ELR (cell line): ENCODE measurements at places on chromosomes 2 and 18.
A peak's percentile ranks its signal among the peaks of the same experiment; 100 is the strongest.

- DNase-seq = no peak
Observed at GRCh38 chr2:67991456-67991855, 71.3 kb downstream of the C1D start.

DNA sequence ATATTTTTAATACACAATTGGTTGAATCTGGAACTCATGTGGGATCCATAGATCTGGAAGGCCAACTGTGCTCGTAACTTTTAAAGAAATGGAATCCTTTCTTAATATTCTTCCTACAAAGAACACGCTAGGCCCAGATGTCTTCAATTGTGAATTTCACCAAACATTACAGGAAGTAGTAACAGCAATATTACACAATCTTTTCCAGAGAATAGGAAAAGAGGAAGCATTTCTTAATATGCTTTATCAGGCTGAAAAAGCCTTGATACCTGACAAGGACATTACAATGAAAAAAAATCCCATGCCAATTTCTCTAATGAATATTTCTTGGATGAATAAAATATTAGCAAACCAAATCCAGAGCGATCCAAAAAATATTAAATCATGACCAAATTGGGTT is 80.3 kb upstream of the HAAO start:
- no peak for DNase-seq

DNA sequence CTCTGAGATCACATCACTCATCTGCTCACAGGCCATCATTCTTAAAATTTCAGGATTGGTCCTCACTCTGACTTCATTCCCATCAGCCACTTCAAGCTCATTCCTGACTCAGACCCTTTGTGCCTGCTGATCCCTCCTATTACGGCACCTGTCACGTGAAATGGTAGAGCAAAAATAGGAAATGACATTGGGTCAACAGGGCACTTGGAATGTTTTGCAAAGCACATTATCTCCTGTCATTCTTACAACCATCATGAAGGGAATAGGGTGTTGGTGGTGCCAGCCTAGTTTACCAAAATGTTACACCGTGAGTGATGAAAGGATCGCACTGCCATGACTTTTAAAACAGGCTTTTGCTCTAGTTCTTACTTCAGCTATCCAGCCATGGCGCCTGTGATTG is 61.1 kb downstream of the EIF5B start:
- DNase-seq = no peak

GRCh38 chr2:236768393-236769140 is 198.9 kb downstream of the ACKR3 start:
- peak; percentile 21 for DNase-seq

GRCh38 chr18:2536063-2536462 is 35.2 kb downstream of the METTL4 start:
- DNase-seq = no peak

GRCh38 chr2:241868661-241869081 is 858 bp upstream of the RTP5 start:
- DNase-seq = no peak

DNA sequence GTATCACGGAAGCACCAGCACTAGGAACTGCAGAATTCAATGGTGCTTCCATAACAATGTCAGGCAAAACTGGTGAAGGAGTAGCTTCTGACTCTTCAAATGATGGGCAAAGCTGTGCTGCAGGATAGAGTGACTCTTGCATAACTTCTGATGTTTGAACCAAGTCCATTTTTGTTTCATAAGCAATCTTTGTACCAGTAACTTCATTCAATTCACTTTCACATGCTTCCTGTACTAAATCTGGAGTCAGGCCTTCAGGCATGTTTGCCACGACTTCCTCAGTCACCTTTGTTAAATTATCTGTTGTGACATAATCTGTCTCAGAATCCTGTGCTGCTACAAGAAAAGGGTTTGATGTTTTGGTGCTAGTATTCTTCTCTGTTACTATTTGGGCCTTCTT is 24.0 kb downstream of the RTN4 start:
- no peak for DNase-seq

DNA sequence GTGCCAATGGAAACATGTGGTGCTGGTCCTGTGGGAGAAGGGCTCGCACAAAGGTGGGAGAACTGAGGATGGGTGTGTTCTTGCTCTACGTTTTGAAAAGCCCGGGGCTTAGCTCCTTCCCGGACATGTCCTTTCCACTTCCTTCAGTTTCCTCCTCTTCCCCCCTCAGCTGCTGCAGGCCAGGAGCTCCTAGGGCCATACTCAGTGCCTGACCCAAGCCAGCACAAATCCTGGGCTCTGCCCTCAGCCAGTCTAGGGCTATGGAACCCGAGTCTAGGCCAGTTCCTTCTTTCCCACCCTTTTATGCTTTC is 1.4 kb upstream of the SIX2 start:
- no peak for DNase-seq

GRCh38 chr2:17754773-17755425 is 961 bp downstream of the GEN1 start:
- DNase-seq = peak; percentile 35

DNA sequence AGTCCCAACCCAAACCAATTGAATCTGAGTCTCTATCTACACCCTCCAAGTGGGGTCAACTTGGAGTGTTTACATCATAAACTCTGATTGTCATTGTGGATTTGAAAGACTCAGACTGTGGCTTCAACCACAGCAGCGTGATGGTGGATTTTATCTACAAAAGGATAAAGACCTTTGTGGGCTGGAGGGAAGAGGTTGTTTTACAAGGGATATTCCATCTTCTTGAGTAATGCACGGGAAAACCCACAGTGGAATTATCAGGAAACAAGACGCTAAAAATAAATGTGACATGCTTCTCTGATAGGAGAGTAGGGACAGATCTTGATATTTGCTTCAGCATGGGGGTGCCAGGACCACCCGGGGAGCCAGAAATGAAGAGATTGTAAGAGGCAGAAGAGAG is 93.5 kb downstream of the LPIN1 start:
- DNase-seq = no peak

- peak; percentile 44 for DNase-seq
Observed at GRCh38 chr2:188291142-188291616, 495 bp upstream of the GULP1 start.

- no peak for DNase-seq
Observed at GRCh38 chr2:55720417-55720816, 26.8 kb upstream of the PNPT1 start.

GRCh38 chr2:27071990-27072830 is 756 bp upstream of the OST4 start:
- DNase-seq = no peak

DNA sequence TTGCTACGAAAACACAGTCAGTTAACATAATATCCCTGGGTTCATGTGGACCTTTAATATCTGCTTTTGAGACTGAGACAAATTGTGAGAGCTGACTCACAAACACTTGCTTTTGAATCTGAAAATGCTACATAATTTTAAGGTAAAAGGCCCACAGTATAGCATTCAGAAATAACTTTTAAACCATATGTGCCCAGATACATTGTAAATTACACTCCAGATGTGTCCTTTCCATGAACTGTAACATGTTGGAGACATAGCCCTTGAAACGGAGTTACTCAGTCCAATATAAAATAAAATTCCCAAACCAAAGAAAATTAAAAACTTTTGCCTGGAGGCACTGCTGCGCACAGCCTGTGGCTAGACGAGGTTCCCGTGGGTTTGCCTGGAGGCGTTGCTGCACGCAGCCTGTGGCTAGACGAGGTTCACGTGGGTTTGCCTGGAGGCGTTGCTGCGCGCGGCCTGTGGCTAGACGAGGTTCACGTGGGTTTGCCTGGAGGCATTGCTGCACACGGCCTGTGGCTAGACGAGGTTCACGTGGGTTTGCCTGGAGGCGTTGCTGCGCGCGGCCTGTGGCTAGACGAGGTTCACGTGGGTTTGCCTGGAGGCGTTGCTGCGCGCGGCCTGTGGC is 131.9 kb upstream of the ALKAL2 start:
- no peak for DNase-seq

- DNase-seq = no peak
Observed at GRCh38 chr2:69774984-69775982, 33.3 kb downstream of the ANXA4 start.

- no peak for DNase-seq
Observed at GRCh38 chr2:200417366-200417765, 92.5 kb downstream of the KCTD18 start.

GRCh38 chr2:188665727-188666304 is 308.4 kb upstream of the COL3A1 start:
- no peak for DNase-seq

- peak; percentile 71 for DNase-seq
Observed at GRCh38 chr2:229715895-229716507, 1.6 kb upstream of the DNER start.

GRCh38 chr2:74042606-74043005 is 57.9 kb downstream of the TET3 start:
- no peak for DNase-seq

DNA sequence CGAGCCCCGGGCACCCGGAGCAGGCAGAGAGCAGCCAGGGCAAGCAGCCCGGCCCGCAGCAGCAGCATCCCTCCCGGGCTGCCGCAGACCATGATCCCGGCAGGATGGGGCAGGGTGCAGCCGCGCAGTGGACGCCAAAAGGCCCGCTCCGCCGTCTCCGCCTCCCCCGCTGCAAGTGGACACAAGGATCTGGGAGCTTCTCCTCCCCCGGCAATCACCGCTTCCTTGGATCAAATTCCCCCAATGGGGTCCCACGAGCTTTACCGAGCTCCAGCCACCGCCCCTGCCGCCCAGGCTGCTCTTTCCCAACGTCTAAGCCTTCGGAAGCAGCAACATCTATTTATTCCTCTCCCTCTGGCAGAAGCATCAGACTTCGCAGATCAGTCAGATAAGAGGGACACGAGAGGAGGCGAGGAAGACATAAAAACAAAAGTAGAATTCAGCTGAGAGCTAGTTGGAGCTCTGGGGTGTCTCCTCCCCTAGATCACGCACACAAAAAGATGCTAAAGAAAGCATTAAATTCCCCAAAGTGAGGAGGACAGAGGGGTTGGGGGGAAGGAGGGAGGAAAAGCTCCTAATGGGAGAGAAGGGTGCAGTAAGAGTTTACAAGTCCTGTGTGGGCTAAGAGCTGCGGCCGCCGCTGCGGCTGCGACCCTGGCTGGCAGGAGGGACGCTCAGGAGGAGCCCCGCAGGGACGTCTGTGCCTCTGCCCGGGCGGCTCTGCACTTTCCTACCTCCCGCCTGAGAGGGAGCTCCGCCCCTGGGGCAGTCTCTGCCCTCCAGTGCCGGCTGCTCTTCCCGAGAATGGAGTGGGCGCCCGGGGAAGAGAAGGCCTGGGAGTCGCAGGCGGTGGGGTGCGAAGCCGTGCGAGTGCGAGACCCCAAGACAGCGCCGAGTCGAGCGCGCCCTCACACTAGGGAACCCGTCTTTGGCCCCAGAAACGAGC is at the start of gene FRZB:
Gene FRZB, minus strand, starts transcription at position 177 of the 946 bp plus-strand sequence. Its CDS starts 85 bp downstream, at position 92.
- peak; percentile 80 for DNase-seq

GRCh38 chr2:9601397-9601796 is 29.4 kb downstream of the YWHAQ start:
- no peak for DNase-seq

GRCh38 chr2:38613126-38613848 is 10.6 kb upstream of the HNRNPLL start:
- no peak for DNase-seq

- no peak for DNase-seq
Observed at GRCh38 chr2:14817848-14818247, 185.3 kb downstream of the LRATD1 start.

DNA sequence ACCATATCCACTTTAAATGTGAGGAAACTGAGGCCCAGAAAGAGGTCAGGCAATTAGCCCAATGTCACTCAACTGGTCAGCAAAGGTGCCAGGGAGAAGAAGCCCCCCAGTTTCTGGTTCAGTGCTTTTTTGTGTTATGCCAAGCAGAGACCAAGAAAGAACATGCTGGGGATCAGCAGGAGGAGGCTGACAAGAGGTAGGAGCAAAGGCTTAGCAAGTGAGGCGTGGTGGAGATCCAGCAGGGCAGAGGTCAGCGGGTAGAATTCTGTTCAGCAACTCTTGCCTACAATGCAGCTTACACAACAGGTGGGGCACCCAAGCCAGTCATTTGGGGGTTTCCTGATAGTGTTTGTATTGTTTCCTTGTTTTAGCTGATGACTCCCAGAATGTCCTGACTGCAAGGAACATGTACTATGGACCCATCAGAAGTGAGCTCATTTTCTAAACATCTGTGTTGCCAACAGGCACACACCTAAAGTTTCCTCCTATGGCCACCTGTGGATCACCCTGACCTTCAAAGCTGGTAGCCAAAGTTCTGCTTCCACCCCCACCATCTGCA is 28.2 kb downstream of the LPIN2 start:
- no peak for DNase-seq

GRCh38 chr2:101003278-101003775 is 1.2 kb downstream of the RPL31 start:
- peak; percentile 23 for DNase-seq

GRCh38 chr2:218780046-218780445 is 1.9 kb upstream of the CYP27A1 start:
- no peak for DNase-seq

DNA sequence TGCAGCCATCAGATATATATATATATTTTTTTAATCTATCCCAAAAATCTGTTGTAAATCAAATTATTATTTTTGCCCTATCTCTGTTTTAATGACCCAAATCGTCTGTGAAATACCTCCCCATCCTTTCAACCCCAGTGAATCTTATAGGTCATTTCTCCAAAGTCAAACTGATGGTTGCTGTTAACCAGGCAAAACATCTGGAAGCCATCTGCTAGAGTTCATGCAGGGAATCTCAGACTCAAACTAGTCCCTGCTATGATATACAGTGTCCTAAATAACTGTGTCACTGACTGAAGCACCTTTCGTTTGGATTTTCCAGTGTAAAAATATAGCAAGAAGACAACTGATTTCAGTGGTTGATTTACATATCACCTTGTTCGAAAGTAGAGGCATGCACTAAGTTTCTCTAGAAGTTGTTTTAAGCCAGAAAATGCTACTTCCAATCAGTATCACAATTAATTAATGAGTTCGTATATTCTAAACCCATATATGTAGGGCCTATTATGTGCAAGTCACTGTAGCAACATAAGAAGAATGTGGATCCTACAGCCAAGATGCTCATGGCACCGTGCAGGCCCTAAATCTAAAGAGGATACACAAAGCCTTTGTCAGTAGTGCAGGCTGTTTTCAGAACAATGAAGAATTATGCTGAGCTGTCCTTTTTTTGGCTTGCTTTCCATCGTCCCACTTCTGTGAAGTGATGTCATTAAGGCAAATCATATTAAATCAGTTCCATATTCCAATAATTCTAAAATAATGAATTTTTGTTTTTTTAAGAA is 566.0 kb downstream of the STK39 start:
- no peak for DNase-seq
